ENCODE measurements at places on chromosomes 3 and 15.

GRCh38 chr3:142498397-142499180 lies 50.8 kb upstream of the XRN1 start:
- no peak for DNase-seq

GRCh38 chr3:105598042-105598796 lies 231.5 kb downstream of the ALCAM start:
- DNase-seq: no peak

- DNase-seq: no peak
These were observed 310.7 kb upstream of the DPPA4 start for GRCh38 chr3:109648027-109648426.

GRCh38 chr15:40926659-40927494 lies 2.3 kb upstream of the DLL4 start:
- DNase-seq: no peak

- no peak for DNase-seq
These were observed 50.6 kb downstream of the AGTR1 start for GRCh38 chr3:148748283-148748682.

- DNase-seq: no peak
These were observed 33.4 kb upstream of the INSYN1 start for GRCh38 chr15:73786538-73786937.

DNA sequence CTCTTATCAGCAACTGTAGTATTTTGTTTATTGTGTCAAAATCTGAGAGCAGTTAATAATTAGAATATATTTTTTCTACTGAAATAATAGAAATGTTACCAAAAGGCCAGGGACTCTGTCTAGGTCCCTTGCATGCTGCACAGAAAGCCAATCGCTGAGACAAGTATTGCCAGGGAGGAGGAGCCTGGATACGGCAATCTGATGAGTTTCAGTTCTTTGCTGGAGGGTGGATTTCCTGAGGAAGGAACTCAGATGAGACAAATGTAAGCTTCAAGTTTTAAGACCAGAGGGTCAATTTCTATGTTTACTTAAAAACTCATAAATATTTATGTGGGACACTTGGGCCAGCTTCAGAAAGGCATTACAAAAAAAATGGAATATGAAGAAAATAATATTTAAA lies 252.2 kb downstream of the GABRG3 start:
- no peak for DNase-seq

- no peak for DNase-seq
These were observed 343.0 kb upstream of the ARL6 start for GRCh38 chr3:97421565-97421964.
